ENCODE measurements at places on chromosomes 11 and 22.

- DNase-seq, result no peak
These were observed 5.4 kb downstream of the RAB38 start for GRCh38 chr11:88169881-88170280.

GRCh38 chr11:9015677-9016076, 11.9 kb upstream of the NRIP3 start:
- DNase-seq, result peak; percentile 89

GRCh38 chr11:122749005-122749687, 89.2 kb upstream of the CRTAM start:
- DNase-seq, result no peak

DNA sequence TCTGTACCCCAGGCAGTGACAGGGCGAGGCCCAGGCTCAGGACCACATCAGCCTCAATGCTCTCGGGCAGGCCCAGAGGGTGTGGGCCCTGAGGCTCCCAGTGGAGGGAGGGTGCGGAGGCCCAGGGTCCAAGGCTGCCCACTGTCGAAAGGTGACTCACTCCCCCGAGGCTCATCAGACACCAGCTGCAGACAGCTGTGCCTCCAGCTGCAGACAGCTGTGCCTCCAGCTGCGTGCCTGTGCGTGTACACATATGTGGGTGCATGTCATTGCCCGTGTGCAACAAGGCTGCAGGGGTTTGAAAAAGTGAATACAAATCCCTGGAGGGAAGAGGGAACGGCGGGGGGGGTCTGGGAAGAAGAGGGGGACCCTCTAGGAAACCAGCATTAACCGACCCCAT, 134.3 kb downstream of the BRD1 start:
- no peak for DNase-seq

- DNase-seq, result no peak
These were observed 793.3 kb upstream of the ARHGAP42 start for GRCh38 chr11:99893811-99894210.
